Sigmoid colon (tissue), 7 donors: ENCODE measurements at places on chromosomes 1 and 21. TPM values are rescaled to one million over a fixed set of nuclear protein-coding genes. Genes with fewer than 3 reads are reported as not detected.

PADI1 gene
- 0.63 TPM for polyA plus RNA-seq

GPR161 gene
- polyA plus RNA-seq: 0.60 TPM

LCE1C gene
- polyA plus RNA-seq: not detected

LENEP gene
- not detected for polyA plus RNA-seq

VCAM1 gene
- 1.8 TPM for polyA plus RNA-seq

FAM3B gene
- polyA plus RNA-seq: 2.5 TPM
